ENCODE measurements at places on chromosomes 1 and 21.

DNA sequence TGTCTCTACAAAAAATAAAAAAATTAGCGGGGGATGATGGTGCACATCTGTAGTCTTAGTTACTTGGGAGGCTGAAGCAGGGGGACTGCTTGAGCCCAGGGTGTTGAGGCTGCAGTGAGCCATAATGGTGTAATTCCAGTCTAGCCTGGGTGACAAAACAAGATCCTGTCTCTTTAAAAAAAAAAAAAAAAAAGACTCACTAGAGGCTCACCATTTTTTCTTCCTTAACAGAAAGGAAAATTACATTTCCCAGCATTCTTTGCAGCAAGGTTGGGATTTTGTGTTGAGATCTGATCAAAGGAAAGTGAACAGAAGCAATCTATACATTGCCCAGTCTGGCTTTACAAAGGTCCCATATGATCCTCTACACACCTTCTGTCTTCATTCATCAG lies 21.5 kb downstream of the GFI1 start:
- DNase-seq, result no peak

GRCh38 chr21:45142469-45143308 lies 68.3 kb downstream of the ADARB1 start:
- DNase-seq, result no peak

DNA sequence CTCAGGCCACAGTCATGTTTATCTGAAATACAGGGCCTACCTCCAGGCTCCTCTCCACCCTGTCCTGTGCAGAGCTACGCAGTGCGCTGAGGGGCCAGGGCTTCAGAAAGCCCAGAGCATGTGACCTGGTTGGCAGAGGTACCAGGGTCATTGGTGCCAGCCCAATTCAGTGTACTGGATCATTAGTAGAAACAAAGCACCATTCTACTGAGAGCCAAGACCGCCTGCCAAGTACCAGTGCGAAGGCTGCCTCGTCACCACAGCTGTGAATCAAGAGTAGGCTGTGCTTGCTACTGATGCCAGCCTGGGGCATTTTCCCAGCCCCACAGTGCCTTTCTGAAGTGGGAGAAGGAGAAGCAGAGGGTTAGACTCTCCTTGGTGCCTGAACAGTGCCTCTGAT lies 59.8 kb downstream of the CAPN9 start:
- no peak for DNase-seq

GRCh38 chr1:21937034-21937371 lies at the start of gene HSPG2:
HSPG2 (minus strand) TSS chr1:21937310; CDS start chr1:21937217, 93 bp downstream.
- DNase-seq, result no peak

Data from DMS153 (cell line).